Hematopoietic multipotent progenitor cell treated with erythropoietin and hydrocortisone succinate and interleukin-3 and kit ligand, for 15 days (in vitro differentiated cells): ENCODE measurements at places on chromosomes 7 and 10.

GRCh38 chr7:84002348-84002747, 192.2 kb downstream of the SEMA3A start:
- no peak for DNase-seq

GRCh38 chr10:22324893-22325271, 4.0 kb downstream of the BMI1 start:
- DNase-seq, result no peak

DNA sequence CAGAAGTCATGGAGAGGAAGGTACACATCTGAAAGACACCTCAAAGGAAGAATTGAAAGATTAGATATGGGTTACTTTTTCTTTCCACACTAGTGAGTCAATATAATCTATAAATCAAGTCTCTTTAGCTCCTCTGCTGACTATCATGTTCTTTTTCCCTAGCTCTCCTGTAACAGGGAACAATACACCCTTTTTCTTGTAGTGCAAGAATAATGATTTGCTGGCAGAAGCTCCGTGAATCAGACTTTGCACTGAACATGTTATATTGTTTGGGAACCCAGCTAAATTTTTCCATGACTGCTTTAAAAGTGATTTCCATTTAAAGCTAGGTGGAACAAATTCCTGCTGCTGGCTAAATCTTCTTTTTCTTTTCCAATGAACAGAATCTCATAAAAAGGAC, 756.6 kb upstream of the C7orf33 start:
- no peak for DNase-seq

DNA sequence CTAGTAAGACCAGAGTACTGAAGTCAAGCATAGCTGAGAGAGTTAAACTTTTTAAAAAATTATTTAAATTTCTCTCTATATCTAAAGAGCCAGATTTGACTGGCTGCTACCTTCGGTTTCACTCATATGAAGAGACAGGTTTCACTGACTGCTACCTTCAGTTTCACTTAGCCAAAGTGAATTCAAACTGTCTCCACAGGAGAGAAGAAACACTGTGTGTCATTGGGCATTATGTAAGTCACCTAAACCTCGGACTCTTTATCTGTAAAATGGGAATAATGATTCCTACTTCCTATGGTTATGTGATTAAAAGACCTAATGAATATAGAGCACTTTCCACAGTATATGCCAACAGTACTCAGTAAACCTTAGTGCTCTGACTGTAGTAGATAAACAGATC, 41.6 kb upstream of the MET start:
- no peak for DNase-seq

DNA sequence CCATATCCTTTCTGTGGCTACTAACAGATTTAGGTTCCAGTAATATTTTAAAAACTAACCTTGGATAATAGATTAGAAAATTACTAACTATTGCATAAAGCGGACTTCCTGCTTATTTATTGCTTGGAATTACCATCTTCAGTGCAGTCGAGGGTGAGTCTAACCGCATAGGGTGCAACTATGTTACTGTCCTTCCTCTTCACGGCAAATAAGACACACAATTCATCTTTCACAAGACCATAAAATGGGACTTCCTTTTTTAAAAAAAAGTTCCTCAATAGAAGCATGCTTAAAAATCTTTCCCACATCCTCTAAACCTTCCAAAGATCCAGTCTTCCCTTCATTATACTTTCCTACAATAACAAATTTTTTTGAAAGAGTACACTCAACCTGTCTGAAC, 2.1 kb downstream of the SLC25A40 start:
- DNase-seq, result no peak

DNA sequence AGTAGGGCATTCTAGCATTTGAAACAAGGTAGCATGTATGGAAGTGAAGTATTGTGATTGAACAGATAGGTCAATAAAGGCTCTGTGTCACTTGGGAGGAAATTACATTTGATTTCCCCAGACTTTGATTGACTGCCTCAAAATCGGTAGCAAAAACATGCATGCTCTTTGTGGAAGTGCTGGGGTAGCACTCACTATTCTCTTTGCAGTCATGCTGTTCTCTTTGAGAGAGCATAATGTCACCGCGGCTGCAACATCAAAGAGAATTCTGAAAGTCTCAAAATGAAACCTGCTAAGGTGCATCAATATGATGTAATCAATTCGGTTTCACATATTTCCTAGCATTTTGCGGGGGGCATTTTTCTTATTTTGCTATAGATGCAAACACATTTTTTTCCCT, 64.2 kb downstream of the ARMC3 start:
- no peak for DNase-seq

- DNase-seq, result no peak
Observed at GRCh38 chr10:4138146-4138721, 353.2 kb upstream of the KLF6 start.

DNA sequence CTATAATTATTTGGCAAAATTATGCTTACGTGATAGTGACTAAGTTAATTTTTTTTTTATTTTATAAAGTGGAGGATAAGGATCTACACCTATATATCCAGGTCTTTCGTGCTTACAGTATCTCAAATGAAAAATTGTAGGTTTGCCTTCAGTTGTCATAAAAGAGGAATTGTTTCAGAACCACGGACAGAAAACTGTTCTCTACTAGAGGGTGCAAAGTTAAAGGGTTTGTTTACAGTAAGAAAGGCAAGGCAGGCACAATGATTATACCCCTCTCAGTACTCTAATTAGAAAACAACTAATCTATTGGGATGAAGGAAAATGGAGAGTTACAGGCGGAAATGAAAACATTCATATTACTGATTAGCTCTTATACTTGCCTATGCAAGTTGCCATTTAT, 1.5 kb downstream of the PCLO start:
- DNase-seq, result no peak

- DNase-seq, result no peak
Observed at GRCh38 chr7:45118292-45118691, 6.8 kb upstream of the TBRG4 start.

- no peak for DNase-seq
Observed at GRCh38 chr10:133100706-133101415, 13.1 kb downstream of the ADGRA1 start.

- no peak for DNase-seq
Observed at GRCh38 chr10:48535416-48536155, 69.3 kb downstream of the ARHGAP22 start.

GRCh38 chr7:56110611-56111010, 4.3 kb upstream of the CHCHD2 start:
- no peak for DNase-seq

DNA sequence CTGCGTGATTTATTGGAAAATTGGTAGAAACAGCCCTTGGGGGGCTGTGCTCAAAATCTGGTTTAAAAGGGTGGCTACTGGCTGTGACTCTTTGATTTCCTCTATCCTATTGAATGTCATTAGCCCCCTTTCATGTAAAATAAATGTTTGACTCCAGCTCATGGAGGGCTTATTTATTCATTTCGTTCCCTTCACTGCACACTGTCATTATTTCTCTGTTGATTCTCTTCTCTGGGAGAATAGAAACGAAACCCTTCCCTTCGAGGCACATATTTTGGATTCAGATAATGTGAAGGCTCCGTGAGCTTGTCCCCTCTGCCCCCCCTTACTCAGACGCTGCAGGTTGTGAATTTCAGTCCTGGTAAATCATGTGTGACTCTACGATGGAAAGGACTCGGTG, 203.9 kb upstream of the GPR26 start:
- no peak for DNase-seq

DNA sequence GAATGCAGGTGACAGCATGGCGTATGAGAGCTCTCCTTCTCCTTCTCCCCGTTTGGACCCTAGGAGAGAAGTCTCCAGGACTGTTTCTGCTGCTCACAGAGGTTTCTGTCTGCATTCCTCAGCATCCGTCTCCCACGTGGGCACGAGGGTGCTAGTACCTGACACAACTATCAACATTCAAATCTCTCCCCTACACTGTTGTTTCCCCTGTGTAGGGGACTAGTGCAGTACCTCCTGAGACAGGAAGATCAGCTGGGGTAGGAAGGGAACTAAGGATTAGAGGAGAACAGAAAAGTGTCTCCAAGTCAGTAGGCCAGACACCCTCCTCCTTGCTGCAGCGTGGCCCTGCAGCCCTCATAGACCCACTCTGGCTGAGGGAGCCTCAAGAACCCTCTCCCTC, 29.0 kb downstream of the STOX1 start:
- DNase-seq, result no peak

DNA sequence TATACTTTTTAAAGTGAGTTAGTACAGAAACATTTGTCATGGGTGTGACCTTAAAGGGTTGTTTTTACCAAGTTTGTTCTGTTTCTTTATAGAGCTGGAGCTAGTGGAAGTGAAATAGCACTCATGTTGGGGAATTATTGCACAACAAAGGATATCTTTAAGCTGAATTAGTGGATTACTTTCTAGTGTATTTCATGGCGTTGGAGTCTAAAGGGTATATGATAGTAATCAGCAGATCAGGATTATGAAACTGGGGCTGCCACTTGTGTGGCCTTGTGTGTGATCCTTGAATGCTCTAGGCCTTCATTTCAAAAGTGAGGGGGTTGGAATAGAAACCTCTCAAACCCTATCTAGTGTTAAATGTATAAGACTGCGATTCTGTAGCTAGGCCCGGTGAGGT, 123.6 kb downstream of the LYZL1 start:
- no peak for DNase-seq

DNA sequence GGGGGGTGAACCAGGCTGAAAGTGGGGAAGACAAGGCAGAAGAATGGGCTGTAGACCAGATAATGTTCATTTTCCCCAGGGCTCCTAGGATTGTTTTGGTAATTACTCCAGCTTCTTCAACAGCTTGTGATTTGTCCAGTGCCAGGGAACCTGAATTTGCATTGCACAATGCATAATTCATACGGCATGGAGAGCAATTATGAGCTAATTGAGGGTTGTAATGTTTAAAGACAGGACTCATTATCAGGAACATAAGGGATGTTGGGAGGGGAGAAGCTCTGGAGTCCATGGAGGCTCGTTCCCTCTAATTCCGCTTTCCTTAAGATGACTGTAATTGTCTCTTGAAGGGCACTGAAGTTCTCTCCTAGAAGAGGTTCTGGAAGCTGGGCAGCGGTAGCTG, 405.0 kb upstream of the ZMIZ1 start:
- no peak for DNase-seq

DNA sequence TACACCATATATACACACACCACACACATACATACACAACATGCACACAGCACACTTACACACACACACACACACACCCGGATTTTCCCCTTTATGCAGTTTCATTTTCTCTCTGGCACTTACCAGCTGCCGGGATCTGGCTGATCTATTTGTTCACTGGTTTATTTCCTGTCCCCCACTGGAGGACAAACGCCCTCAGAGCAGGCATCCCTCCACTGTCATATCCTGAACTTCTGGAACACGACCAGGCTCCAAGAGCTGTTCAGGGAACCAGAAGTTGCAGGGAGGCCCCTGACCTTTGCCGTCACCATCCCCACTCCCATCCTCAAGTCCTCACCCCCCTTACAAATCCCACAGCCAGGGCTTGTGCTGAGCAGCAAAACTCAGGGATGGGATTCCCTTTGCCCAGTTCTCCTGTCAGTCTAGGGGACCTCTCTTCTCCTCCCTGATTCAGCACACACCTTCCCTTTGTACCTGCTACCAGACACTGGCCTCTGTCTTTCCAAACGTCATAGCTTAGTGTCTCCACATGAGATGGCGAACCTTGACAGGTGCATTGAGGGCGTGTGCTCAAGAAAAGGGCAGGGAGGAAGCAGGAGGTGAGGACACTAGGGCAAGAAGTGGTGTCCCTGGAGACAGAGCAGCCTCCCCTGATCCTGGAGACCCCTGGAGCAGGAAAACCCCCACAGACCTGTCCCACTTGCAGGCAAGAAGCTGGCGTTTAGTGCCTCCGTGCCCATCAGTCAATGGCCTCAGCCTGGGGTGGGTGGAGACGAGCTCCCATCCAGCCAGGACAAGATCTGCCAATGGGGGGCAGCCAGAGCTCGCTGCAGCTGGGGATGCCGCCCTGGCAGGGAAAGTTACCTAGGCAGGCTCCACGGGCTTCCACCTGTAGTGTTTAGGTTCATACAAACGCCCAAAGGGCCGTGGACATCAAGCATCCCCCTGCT, 12.7 kb upstream of the DOCK1 start:
- no peak for DNase-seq

DNA sequence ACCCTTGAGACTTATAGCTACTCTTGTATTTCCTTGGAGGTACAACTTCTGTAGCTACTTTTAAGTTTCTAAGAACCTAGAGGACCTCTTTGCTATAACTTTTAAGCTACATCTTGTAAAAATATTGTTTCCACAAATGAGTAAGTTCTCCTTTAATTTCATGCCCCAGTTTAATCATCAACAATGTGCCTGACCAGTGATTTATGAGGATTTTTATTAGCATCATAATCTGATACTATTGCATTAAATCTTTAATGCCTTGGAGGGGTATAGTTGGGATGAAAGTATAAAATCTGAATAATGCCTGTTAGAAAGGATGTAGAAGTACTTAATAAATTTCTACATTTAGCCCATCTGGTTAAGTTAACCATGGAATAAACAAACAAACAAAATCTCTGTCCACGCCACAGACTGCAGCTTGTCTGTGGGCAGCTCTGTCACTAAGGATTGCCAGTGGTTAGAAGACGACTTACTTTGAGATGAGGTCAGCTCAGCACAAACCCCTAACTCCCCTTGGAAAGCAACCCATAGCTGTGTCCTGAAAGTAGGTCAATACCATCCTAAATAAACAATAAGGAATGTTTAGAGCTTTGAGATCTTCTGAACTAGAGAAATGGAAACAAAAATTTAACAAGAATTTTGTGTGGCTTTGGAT, 18.3 kb downstream of the UBE2D1 start:
- DNase-seq, result no peak
